ENCODE measurements at places on chromosomes 7 and 10.

DNA sequence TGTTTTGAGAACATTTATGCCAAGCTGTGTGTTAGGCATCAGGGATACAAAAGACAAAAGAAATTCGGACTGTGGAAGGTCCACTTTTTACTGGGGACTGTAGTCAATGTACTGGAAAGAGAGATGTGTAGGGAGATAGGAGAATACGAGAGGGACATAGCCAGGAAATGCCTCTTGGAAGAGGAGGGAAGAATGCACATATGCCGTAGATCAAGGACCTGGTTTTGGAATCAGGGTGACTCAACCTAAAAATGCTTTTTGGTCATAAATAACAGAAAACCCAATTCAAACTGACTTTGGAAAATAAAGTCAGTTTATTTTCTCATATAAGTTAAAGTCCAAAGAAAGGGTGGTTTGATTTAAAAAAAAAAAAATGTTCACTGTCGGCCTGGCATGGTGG is 140.3 kb upstream of the TCF7L2 start:
- no peaks in the 10 kb centered on the region for H3K27me3 ChIP-seq
- H3K27ac ChIP-seq: no peak overlapping the region
- peaks cover 10% of the 10 kb centered on the region for H3K4me1 ChIP-seq
- no peak overlapping the region for H3K4me3 ChIP-seq
- H3K36me3 ChIP-seq: no peaks in the 10 kb centered on the region
- no peak for DNase-seq

DNA sequence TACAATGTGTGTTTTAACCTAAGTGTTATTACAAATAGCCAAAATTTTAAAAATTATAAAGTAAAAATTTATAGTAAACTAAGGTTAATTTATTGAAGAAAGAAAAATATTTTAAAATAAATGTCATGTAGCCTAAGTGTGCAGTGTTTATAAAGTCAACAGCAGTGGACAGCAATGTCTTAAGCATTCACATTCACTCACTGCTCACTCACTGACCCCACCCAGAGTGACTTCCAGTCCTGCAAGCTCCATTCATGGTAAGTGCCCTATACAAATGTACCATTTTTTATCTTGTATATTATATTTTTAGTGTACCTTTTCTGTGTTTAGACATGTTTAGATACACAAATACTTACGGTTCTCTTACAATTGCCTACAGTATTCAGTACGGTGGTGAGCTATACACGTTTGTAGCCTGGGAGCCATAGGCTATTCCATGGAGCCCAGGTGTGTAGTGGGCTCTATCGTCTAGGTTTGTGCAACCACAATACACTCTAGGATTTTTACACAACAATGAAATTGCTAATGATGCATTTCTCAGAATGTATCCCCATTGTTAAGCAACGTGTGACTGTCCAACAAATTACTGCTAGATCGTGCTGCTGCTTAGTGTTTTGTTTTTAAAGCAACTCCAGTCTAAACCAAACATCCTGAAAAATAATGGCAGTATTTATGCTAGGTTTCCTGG is 108.9 kb upstream of the NAMPT start:
- no peak overlapping the region for H3K4me3 ChIP-seq
- no peaks in the 10 kb centered on the region for H3K4me1 ChIP-seq
- DNase-seq: no peak
- no peaks in the 10 kb centered on the region for H3K36me3 ChIP-seq

- H3K27me3 ChIP-seq: no peaks in the 10 kb centered on the region
- DNase-seq: no peak
- no peak overlapping the region for H3K4me3 ChIP-seq
- no peak overlapping the region for H3K27ac ChIP-seq
Observed at GRCh38 chr7:11155883-11156282, 182.2 kb downstream of the PHF14 start.

- no peak for DNase-seq
- H3K27ac ChIP-seq: no peak overlapping the region
- H3K4me3 ChIP-seq: no peak overlapping the region
- no peaks in the 10 kb centered on the region for H3K4me1 ChIP-seq
- H3K27me3 ChIP-seq: no peaks in the 10 kb centered on the region
- H3K36me3 ChIP-seq: no peaks in the 10 kb centered on the region
Observed at GRCh38 chr10:96691761-96692160, 28.6 kb downstream of the PIK3AP1 start.

GRCh38 chr10:131982185-131982756 is 548 bp upstream of the BNIP3 start:
- H3K27ac ChIP-seq: no peak overlapping the region
- H3K4me3 ChIP-seq: peak overlapping the region; percentile 64
- no peaks in the 10 kb centered on the region for H3K27me3 ChIP-seq
- H3K4me1 ChIP-seq: peaks cover 34% of the 10 kb centered on the region
- DNase-seq: no peak
- no peaks in the 10 kb centered on the region for H3K36me3 ChIP-seq

DNA sequence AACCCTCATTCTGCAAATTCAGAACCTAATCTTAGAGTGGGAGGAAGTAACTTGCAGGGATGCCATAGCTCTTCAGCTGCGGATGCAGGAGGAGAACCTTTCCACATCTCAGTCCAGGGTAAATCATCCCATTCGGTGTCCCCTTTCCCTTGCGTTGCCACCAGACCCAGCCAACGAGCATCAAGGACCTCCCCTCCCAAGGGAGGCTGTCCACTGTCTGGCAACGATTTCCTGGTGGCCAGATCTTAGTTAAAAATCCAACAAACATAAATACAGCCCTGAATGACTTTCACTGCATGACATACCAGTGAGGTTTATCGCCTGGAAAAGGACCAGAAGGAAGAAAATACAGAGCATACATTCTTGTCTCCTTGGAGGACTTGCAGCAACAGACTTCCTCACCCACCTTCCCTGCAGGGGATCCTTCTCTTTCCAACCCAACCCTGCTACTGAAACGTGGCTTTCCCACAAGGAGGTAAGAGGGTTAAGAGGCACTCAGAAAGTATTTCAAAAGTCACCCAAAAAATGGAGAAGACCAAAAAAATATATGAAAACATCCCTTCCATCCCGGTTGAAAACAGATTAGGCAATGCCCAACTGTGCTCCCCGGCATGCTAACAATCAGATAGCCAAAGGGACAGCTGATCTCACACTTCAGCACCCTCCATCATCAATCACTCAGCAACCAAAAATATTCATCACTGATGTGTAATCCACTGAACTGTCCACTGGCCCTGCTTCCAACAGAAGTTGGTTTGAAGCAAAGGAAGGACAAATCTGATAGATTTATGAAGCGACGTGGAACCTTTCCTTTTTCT is 206.6 kb downstream of the TNS3 start:
- H3K4me3 ChIP-seq: no peak overlapping the region
- no peaks in the 10 kb centered on the region for H3K27me3 ChIP-seq
- DNase-seq: no peak
- peaks cover 9% of the 10 kb centered on the region for H3K4me1 ChIP-seq

- no peak overlapping the region for H3K4me3 ChIP-seq
- no peaks in the 10 kb centered on the region for H3K27me3 ChIP-seq
- no peak overlapping the region for H3K27ac ChIP-seq
- no peak for DNase-seq
Observed at GRCh38 chr10:4102802-4103344, 317.9 kb upstream of the KLF6 start.

DNA sequence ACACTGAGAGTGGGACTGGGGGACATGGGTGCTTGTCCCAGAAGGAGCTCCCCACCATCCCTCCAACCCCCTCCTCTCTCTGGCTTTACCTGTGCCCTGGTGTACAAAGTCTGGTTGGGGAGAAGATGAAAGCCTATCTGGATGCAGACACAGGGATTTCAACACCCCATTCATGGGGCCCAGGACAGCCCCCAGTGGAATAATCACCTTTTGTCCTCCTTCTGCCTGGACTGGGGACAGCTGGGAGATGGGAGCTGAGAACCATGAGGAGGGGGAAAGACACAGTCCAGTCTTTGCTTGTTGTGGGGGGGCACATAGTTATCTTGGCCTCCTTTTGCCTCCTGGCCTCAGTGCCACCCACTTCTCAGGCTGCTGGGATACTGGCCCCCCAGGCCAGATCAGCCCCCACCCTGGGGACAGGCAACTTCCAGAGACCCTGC is 1.4 kb downstream of the SSC4D start:
- H3K27me3 ChIP-seq: no peaks in the 10 kb centered on the region
- H3K4me3 ChIP-seq: no peak overlapping the region
- no peaks in the 10 kb centered on the region for H3K4me1 ChIP-seq
- no peak overlapping the region for H3K27ac ChIP-seq

- H3K4me1 ChIP-seq: peaks cover 4% of the 10 kb centered on the region
- H3K27me3 ChIP-seq: no peaks in the 10 kb centered on the region
- H3K27ac ChIP-seq: peak overlapping the region; percentile 2
- H3K4me3 ChIP-seq: no peak overlapping the region
- no peak for DNase-seq
Observed at GRCh38 chr7:130430115-130430514, 10.7 kb downstream of the CEP41 start.

- no peaks in the 10 kb centered on the region for H3K36me3 ChIP-seq
- no peak overlapping the region for H3K27ac ChIP-seq
- H3K27me3 ChIP-seq: peaks cover 10% of the 10 kb centered on the region
- no peak for DNase-seq
- no peaks in the 10 kb centered on the region for H3K4me1 ChIP-seq
Observed at GRCh38 chr7:98641646-98642500, 24.8 kb downstream of the NPTX2 start.

DNA sequence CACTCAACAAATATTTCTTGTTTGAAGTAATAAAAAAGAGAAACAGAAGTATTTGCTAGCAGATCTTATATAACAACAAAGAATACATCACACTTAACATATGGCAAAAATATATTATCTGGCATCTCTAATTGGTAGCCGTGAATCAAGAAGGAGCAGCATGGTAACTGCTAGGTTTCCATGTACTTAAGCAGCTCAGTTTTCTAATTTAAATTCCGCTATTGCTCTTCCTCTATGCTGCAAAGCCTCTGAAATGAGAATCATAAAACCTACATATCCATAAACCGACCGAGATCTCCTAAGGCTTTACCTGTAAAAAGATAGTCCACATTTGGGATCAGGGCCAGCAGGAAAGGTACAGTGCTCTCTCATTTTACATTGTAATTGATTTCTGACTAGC is 76.6 kb upstream of the PTPRZ1 start:
- no peaks in the 10 kb centered on the region for H3K4me1 ChIP-seq
- no peak for DNase-seq
- no peaks in the 10 kb centered on the region for H3K36me3 ChIP-seq
- no peak overlapping the region for H3K27ac ChIP-seq
- no peak overlapping the region for H3K4me3 ChIP-seq
- H3K27me3 ChIP-seq: no peaks in the 10 kb centered on the region

GRCh38 chr10:104639590-104640338 is 1.3 kb upstream of the SORCS3 start:
- H3K27me3 ChIP-seq: peaks cover 54% of the 10 kb centered on the region
- no peak overlapping the region for H3K27ac ChIP-seq
- H3K4me1 ChIP-seq: no peaks in the 10 kb centered on the region
- H3K4me3 ChIP-seq: no peak overlapping the region

GRCh38 chr7:157355784-157356511 is 19.1 kb downstream of the DNAJB6 start:
- DNase-seq: no peak
- no peak overlapping the region for H3K4me3 ChIP-seq
- H3K27ac ChIP-seq: no peak overlapping the region
- H3K36me3 ChIP-seq: no peaks in the 10 kb centered on the region
- H3K27me3 ChIP-seq: no peaks in the 10 kb centered on the region

DNA sequence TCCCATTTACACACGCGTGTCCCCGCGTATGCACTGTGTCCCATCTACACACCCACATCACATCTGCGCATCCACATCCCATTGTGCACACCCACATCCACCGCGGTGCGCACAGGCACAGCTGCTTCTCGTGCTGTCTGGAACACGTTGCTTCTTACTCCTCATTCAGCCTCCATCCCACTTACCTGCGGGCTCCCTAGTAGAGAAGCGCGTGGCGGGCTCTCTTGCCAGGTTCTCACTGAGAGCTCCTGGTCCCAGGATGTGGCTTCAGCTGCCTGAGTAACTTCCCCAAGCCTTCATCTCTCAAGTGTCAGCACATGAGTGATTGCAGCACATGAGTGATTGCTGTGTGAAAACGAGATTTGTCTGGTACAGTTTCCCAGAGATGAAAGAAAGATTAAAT is 117.8 kb downstream of the TRRAP start:
- H3K27me3 ChIP-seq: no peaks in the 10 kb centered on the region
- peaks cover 93% of the 10 kb centered on the region for H3K36me3 ChIP-seq
- no peaks in the 10 kb centered on the region for H3K4me1 ChIP-seq
- DNase-seq: no peak

DNA sequence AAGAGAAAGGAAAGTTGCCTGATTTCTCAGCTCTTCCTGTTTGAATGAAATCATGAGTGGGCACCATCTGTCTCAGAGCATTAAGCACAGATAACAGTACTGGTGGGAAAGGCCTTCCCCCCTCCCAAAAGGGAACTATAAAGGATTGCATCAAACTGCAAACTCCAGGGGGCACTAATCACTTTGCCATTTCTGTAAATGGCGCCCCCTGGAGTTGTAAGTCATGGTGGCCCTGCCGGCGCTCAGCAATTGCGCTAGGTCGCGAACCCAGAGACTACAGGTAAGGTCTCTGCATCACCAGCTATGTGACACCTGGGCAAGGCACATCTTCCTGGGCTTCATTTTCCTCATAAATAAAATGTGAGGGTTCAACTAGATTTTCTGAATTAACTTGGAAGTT is 11.1 kb downstream of the LRRC4 start:
- H3K27me3 ChIP-seq: no peaks in the 10 kb centered on the region
- DNase-seq: no peak
- peaks cover 74% of the 10 kb centered on the region for H3K4me1 ChIP-seq
- no peak overlapping the region for H3K4me3 ChIP-seq

DNA sequence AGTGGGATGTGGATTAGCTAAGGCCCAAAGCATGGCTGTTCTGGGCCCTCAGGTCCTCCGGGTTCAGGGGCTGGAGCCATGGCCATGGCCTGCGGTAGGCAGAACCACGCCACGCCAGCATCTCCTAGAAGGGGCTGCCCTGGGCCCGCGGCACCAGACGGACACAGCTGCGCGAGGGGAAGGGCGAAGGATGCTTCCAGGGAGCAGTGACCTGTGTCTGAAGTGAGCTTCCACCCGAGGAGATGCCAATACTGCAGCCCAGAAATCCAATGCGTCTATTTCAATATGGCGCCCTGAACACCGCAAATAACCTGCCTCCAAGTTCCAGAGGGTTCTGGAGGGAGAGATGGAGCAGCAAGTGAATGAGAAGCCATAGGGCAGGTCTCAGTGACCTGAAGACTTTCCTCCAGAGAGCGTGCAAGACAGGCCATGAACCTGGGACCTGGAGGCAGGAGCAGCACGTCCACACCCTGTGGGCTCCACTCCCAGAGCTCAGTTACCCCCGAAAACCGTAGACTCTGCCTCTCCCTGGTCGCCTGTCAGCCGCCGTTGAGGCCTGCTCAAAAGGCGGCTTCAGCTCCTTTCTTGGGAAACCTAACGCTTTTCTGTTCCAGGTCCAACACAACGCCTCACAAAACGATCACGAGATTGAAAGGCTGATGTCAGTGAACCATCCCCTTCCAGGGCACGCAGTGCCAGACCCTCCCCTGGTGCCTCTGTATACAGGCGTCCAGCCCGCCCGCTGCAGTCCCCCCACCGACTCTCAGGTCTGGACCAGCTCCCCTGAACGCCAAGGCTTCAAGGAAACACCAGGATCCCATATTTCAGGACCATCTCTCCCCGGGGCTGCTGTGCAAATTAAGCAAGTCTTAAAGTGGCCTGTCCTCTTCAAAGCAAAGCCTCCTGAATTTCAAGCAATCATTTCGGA is 37.4 kb downstream of the AMZ1 start:
- H3K27ac ChIP-seq: no peak overlapping the region
- no peaks in the 10 kb centered on the region for H3K4me1 ChIP-seq
- no peaks in the 10 kb centered on the region for H3K27me3 ChIP-seq

GRCh38 chr7:148847815-148848734 is 36.0 kb downstream of the EZH2 start:
- no peaks in the 10 kb centered on the region for H3K27me3 ChIP-seq
- H3K27ac ChIP-seq: no peak overlapping the region
- no peaks in the 10 kb centered on the region for H3K4me1 ChIP-seq
- no peaks in the 10 kb centered on the region for H3K36me3 ChIP-seq
- DNase-seq: no peak
